ENCODE measurements at places on chromosomes 2 and 18.
A peak's percentile ranks its signal among the peaks of the same experiment; 100 is the strongest.

DNA sequence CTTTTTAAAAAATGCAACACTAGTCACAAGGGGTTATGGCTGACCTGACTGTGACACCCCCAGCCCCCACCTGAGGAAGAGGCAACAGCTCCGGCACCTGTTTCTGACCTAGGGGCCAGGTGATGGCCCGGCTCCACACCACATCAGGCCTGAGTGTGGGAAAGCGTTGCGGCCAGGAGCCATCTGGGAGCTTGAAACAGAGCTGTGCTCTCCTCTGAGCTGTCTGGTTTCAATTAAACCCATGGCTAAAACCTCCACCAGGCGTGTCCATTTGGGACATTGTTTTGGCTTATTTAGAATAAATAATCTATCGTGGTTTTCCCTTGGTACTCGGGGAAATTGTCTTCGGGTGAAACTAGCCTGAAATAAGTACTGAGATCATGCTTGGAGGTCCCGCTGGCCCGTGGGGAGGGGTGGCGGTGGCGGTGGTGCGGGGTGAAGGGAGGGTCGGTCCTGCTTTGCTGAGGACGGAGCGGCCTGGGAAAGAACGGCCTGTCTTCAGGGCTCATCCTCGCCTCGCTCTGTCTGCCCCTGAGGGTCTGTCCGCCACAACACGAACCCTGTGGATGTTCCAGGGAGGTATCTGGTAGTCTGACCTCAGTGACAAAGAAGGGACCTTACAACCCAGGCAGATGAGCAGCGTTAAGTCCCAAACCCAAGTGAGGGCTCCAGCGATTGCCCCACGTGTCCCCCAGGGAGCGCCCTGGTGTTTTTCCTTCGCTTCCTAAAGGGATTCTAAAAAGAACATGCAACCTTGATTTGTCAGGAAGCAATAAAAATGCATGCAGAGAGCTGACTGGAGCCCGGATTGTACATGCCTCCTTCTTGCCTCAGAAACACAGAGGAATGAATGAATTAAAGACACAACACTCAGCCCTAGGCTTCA, 58.7 kb downstream of the IL1RL2 start:
- no peak for DNase-seq

DNA sequence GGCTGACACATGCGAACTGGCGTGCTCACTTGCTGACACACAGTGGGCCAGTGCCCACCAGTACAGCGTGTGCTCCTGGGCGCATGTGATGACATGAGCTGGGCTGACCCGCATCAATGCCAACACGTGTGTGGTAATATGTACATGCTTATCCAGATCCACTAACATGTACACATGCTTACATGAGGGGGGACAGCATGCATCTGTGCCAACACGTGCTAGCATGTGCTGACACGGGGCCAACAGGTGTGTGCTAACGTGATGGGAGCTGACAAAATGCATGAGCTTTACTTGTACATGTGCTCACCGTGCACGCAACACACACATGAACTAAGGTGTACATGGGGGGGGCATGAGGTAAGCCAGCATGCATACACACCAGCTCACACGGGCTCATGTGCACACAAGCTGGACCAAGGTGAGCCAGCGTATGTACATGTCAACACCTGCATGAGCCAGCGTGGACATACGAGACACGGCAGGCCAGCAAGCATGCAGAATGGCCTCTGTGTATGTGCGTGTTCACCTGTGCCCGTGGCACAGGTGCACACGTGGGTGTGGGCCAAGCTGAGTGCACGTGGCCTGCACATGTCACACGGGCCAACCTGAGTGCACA, 28.5 kb downstream of the GPC1 start:
- no peak for DNase-seq

- DNase-seq: no peak
These were observed 277.9 kb downstream of the MBD2 start for GRCh38 chr18:53946594-53946993.

DNA sequence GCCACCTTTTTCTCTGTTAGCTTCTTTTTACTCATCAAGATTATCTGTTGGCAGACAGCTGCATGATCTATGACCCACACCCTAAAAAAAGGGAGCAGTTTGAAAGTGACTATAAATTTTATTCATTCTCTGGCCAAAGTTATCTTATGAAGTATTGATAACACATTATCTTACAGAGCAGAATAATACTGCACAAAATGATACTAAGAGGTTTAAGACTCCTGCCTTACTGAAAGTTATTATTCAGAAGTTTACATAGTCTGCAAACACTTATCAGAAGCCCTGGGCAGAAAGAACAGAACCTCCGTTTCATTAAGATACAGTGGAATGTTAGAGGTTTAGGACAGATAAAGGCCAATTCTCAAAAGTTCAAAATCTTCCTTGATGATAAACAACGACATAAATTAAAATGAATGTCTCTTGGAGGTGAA, 78.2 kb downstream of the ZEB2 start:
- no peak for DNase-seq

DNA sequence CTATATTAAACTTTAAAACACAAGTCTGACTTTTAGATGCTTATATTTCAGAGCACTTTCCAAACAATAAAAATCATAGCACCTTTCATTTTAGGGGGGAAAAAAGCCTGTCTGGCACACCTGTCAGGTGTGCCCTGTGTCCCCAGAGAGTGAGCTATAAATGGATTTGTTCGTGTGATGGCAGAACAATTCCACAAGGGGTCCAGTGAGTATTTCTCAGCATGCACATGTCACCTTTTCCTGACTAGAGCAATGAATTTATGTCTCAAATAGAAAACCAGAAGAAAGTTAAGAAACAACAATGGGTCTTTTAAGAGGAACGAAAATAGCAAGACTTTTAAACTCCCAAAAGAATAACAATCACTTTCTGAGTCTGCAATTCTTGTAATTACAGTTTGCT, 55.9 kb downstream of the ACVR1C start:
- DNase-seq: peak; percentile 47

DNA sequence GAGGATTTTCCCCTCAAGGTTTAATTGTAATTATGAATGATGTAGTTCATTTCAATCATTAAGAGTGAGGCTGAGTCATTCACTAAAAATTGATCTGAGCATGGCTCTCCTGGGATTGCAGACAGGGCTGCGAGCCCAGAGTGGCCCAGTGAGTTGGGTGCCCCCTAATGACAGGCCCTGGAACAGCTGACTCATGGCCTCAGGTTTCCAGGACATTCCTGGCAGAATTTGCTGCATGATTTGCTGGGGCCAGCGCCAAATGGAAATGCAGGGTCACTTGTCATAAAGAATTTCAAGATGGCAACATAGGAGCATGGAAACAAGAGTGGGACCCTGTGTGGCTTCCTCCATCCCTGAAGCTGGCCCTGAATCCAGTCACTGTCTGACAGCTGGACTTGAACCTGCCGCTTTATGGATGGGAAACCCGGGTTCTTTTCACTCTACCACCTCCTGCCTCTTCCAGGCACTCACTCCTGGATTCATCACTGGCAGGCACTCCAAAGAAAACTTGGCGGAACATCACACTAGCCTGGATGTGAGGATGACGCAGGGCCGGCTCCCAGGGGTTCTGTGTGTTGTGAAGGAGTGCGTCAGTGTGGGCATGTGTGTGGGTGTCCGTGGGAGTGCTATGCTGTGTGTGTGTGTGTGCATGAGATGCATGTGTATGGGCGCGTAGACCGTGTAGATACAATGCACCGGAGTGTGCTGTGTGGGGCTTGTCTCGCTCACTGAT, 15.2 kb downstream of the OTOF start:
- DNase-seq: peak; percentile 54

DNA sequence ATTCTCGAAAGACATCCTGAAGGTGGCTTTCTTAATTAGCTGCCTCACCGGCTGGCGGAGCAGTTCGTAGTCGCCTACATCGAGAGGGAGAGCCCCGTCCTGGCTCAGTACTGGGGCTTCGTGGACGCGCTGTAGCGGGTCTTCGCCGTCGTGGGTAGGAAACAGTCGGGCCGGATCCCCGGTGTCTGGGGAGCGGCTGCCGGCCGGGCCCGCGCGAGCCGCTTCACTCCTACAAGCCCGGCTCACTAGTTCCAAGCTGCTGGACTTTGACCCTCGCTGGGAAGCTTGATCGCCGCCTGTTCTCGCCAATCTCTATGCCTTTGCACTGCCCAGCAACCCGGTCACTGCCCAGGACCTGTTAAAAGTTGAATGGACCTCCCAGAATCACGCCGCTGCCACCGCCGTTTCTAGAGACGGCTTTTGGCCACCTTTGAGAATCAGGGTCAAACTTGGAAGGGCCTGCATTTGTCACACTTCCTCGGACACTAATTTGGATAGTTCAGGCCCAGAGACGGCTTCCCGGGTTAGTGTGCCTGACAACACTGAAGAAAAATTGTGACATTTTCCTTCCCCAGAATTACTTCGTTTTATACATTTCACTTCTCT, 41.4 kb upstream of the AKAIN1 start:
- peak; percentile 32 for DNase-seq

- DNase-seq: no peak
These were observed 150.2 kb upstream of the POU3F3 start for GRCh38 chr2:104703669-104704068.

- no peak for DNase-seq
These were observed 411.1 kb downstream of the RAD51AP2 start for GRCh38 chr2:17107151-17107550.

- no peak for DNase-seq
These were observed 131.3 kb downstream of the TPO start for GRCh38 chr2:1544478-1545069.

DNA sequence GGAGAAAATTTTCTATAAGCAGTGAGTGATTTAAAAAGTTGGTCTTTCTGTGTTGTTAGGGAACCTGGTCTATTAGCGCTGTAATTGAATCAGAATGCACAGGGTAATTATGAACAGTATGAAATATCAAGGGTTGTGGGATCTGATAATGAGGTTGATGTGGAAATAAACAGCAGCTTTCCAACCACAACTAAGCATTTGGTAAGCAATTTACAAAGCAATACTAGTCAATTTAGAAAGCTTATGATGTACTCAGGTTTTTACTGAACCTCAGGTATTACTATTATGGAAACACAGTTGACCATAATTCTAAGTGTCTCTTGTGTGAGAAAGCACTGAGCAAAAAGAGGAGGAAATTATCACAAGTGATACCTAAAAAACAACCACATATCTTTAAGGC, 11.0 kb upstream of the SMCHD1 start:
- DNase-seq: no peak

DNA sequence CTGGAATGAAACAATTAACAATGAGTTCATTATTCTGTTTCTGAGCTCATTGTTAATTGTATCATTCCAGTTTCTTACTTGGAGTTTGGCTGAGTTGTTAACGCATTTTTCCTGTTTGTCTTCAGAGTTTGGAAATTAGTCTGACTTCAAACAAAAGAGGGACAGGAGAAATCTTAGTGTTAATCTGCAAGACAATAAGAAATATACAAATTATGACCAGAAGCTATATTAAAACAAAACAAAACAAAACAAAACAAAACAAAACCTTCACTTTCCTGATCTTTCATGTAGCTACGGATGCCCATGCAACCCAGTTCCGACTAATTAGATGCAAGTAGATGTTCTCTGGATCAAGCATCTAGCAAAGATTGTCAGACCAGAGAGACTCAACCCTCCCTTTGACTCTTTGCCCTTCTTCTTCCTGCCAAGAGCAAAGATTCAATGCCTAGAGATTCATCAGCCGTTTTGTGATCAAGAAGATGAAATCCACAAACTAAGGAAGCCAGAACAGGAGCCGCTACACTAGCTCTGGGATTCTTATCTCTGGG, 686.2 kb upstream of the FSHR start:
- DNase-seq: no peak

DNA sequence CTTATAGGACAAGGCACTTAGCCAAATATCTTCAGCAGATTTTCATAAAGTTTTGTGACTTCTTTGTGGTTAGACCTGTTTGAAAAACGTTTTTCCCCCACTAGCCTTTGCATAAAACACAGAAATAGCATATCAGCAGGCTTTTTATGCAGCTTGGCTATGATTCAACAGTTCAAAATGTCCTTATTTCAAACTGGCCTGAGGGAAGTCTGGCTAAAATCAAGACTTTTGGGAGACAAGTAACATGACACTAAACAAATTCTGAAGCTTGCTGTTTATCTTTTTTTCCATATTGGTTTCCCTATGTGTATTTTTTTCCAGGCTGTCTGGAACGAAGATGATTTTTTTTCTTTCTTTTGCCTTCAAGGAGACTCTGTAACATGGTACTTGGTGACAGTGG, 95.1 kb upstream of the L3MBTL4 start:
- no peak for DNase-seq

DNA sequence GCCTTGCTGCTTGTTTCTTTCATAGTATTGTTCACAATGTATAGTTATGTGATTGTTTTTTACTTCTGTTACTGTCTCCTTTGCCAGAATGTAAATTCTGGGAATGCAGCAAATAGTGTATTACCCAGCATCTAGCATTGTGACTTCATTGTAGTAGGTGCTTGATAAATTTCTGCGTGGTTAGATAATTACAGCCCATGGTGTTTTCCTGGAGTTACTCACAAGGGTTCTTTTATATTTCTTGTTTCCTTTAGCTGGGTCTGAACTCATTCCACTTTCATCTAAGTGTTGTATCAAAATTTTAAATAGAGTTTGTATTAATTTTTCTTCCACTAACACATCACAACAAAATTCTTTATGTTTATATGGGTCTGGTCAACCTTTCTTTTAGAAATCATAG, 132.6 kb downstream of the MAP4K4 start:
- DNase-seq: no peak

DNA sequence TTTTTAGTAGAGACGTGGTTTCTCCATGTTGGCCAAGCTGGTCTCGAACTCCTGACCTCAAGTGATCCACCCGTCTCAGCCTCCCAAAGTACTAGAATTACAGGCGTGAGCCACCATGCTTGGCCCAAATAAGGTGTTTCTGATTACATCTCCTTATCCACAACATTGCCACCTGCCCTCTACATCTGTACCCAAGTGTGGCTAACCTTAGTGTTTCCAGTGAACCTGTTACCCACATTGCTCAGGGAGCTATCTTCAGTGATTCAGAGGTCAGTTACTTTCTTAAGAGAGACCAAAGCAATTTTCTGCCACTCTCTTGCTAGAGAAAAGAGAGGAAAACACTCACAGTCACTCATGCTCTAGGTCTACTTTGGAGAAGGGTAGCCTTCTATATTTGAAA, 115.0 kb upstream of the SLC39A10 start:
- DNase-seq: no peak

DNA sequence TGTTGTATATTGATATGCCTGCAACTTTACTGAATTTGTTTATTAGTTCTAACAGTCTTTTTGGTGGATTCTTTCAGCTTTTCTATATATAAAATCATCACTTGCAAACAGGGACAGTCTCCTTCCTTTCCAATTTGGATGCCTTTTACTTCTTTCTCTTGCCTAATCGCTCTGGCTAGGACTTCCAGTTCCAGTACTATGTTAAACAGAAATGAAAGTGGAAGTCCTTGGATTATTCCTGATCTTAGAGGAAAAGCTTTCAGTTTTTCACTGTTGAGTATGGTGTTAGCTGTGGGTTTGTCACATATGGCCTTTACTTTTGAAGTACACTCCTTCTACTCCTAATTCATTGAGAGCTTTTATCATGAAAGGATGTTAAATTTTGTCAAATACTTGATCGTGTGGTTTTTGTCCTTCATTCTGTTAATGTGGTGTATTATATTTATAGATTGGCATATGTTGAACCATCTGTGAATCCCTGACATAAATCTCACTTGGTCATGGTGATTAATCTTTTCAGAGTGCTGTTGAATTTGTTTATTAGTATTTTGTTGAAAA, 52.9 kb downstream of the REL start:
- DNase-seq: no peak

Measured in NCI-H2081 (cell line).